ENCODE measurements at places on chromosomes 7 and 10. TPM values are rescaled to one million over a fixed set of nuclear protein-coding genes. Genes with fewer than 3 reads are reported as not detected.

Gene NOS3
- total RNA-seq: 27.7 TPM

Gene RPEL1
- 0.13 TPM for total RNA-seq

Gene SORBS1
- total RNA-seq: 0.58 TPM

Gene GCK
- total RNA-seq: not detected

Gene CNPY1
- total RNA-seq: not detected

Gene PRF1
- total RNA-seq: 141 TPM

Gene ENTPD1
- total RNA-seq: 29.7 TPM

Gene NXPH1
- total RNA-seq: not detected

Gene PRPS1L1
- not detected for total RNA-seq

Gene OR9A2
- total RNA-seq: not detected

Gene MEOX2
- total RNA-seq: not detected

Gene HOXA10
- total RNA-seq: not detected

Gene SMO
- not detected for total RNA-seq

Gene SPDYE16
- total RNA-seq: 0.18 TPM

Gene GRM8
- not detected for total RNA-seq

Gene DRGX
- total RNA-seq: not detected

Gene MEST
- total RNA-seq: 0.55 TPM

Gene MDFIC
- total RNA-seq: 90.7 TPM

Gene TMEM225B
- 1.9 TPM for total RNA-seq

Gene CRPPA
- total RNA-seq: 0.30 TPM

Gene CTBP2
- total RNA-seq: 0.15 TPM

Gene HECW1
- total RNA-seq: not detected

Gene VSIR
- 109 TPM for total RNA-seq

Gene CCDC3
- total RNA-seq: 0.18 TPM

Gene FRAT1
- total RNA-seq: 6.9 TPM

Gene ADARB2
- total RNA-seq: 2.5 TPM

Gene MYOZ1
- total RNA-seq: not detected

Gene EIF4EBP2
- total RNA-seq: 52.6 TPM

Gene CDH23
- 1.3 TPM for total RNA-seq

Gene TMEM72
- not detected for total RNA-seq

Gene CTTNBP2
- total RNA-seq: not detected

Gene C10orf105
- 0.25 TPM for total RNA-seq

Gene TEX36
- not detected for total RNA-seq

Gene MICALL2
- 1.5 TPM for total RNA-seq

Gene SMKR1
- 1.6 TPM for total RNA-seq

Gene TMEM184A
- not detected for total RNA-seq

Gene PNLIPRP1
- total RNA-seq: not detected

Gene ADRA2A
- not detected for total RNA-seq

Gene AP4M1
- total RNA-seq: 15.2 TPM

Gene EGR2
- 4.8 TPM for total RNA-seq

Gene PTPN20
- total RNA-seq: 0.45 TPM

Gene PON3
- total RNA-seq: not detected

Measured in activated CD4-positive, alpha-beta memory T cell treated with anti-CD3 and anti-CD28 coated beads, Interleukin-2, amount 10 ng/mL, durations not matched to agents 7 days and 5 days (primary cell).